ENCODE measurements at places on chromosomes 5 and 9.
A peak's percentile ranks its signal among the peaks of the same experiment; 100 is the strongest.

- DNase-seq, result peak; percentile 45
Measured at GRCh38 chr5:759111-759751, 25.3 kb downstream of the ZDHHC11B start.

GRCh38 chr9:107571148-107571547 lies 81.6 kb upstream of the KLF4 start:
- no peak for DNase-seq

DNA sequence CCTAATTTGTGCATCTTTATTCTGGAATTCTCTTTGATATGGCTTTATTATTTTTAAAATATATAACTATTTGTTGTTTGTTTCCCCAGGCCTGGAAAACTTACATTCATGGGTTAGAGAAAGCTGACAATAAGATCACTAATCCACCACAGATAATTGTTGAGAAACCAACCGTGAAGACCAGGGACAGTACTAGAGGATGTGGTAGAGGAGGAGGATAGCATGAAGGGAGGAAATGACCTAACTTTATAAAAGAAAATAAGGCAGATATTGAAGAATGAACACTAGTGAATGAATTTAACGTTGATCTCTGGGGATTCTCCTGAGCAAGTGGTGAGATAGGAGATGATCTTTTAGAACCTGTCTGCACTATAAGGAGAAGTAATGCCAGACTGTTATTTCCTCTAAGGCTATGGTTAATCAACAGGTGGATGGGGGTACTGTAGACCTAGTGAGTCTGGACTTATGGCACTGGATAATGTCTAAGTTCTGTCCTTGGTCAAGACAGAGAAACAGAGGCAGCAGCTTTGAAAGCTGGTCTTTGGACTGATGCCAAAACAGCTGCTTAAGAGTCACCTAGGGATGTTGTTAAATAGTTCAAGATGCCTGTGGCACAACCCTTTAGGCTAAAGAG lies 52.4 kb downstream of the NREP start:
- DNase-seq, result no peak

DNA sequence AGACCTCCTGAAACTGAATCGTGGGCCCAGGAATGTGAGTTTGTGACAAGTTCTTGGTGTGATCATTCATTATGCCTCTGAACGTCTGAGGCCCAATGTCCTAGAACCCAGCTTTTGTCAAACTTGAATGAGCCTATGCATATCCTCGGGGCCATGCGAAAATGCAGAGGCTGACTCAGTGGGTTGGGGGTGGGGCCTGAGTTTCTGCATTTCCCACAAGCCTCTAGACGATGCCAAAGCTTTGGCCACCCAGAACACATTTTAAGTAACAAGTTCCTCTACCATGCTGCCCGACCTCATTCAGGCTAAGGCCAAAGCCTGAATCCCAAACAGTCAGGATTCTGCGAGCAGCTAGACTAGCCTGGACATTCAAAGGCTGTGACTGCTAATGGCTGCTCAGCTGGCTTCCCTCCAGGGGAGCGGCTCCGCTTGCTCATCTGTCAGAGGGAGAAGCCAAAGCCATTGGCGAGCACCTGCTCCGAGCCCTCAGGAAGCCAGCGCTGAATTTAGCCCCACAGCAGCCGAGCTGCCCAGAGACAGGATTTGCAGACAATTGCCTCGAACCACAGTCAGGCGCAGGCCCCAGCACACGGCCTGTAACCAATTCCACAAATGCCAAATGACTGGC lies 177.5 kb downstream of the ZDHHC21 start:
- no peak for DNase-seq

GRCh38 chr5:143244990-143245389 lies 158.5 kb downstream of the NR3C1 start:
- DNase-seq, result no peak

DNA sequence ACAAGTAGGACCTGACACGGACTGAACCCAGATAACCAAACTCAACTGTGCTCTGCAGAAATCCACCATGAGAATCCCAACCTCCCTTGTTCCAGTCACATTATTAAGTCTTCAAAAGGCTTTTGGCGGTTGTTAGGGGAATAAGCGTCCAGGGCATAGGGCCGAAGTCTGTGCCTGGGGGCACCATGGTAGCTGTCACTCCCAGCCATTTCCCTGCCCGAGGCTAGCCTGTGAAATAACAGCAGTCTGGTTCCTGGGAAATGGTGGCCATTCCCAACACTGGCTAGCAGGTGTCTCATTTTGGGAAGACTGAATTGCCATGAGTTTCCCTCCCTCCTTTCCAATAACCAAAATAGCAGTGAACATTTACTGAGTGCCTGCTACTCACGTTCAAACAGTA lies 122.2 kb downstream of the CRB2 start:
- no peak for DNase-seq

- DNase-seq, result no peak
Measured at GRCh38 chr5:43627028-43627427, 24.0 kb downstream of the NNT start.

- no peak for DNase-seq
Measured at GRCh38 chr5:142605611-142606010, 80.3 kb downstream of the FGF1 start.

GRCh38 chr5:9544056-9544455 lies 1.8 kb downstream of the SEMA5A start:
- DNase-seq, result no peak

DNA sequence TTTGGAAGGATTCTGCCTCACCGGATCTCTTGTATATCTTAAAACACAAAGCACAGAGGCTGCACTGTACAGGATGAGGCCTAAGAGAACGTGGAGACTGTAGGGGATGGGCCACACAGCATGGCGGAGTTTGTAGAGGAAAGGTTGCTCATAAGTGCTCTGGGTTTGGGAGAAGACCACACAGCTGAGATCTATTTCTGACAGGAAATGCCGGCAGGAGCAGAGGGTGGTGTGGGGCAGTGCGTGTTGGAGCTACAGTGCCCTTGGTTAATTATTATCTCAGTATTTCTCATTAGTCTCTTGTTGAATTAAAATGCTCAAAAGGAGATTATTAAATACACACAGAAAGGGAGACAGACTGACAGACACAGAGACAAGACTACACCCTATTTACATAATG lies 9.6 kb downstream of the PALM2AKAP2 start:
- DNase-seq, result no peak

GRCh38 chr9:17171309-17172094 lies 36.7 kb downstream of the CNTLN start:
- no peak for DNase-seq

DNA sequence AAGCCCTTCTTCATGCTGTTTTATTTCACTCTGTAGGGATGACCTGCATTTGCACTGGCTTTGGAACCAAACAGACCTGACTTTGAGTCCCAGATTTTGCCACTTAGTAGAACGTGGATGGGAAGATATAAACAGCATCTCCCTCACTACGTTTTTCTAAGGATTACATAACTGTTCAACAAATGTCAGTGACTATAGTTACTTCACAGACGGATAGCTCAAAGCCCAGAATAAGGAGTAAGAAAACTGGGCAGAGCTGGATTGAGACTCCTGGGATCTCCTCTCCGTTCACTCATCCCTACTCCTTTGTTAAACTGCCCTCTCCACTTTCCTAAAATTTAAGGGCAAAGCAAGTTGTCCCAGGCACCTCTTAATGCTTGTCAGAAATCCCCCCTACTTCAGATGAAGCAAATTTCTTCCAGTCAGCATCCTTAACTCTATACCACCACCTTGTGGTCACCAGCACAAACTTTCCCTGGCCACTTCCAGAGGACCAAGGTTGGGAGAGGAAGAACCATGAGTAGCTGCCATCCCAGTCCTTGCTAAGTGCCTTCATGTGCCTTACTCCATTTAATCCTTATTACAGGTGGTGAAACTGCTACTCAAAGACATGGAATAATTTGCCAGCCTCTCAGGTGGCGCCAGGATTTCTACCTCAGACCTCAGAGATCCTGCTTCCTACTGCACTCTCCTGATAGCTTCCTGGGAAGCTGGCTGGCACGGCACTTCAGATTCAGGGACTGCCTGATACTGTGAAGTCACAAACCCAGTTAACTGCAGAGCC lies 38.4 kb downstream of the EGR1 start:
- no peak for DNase-seq

DNA sequence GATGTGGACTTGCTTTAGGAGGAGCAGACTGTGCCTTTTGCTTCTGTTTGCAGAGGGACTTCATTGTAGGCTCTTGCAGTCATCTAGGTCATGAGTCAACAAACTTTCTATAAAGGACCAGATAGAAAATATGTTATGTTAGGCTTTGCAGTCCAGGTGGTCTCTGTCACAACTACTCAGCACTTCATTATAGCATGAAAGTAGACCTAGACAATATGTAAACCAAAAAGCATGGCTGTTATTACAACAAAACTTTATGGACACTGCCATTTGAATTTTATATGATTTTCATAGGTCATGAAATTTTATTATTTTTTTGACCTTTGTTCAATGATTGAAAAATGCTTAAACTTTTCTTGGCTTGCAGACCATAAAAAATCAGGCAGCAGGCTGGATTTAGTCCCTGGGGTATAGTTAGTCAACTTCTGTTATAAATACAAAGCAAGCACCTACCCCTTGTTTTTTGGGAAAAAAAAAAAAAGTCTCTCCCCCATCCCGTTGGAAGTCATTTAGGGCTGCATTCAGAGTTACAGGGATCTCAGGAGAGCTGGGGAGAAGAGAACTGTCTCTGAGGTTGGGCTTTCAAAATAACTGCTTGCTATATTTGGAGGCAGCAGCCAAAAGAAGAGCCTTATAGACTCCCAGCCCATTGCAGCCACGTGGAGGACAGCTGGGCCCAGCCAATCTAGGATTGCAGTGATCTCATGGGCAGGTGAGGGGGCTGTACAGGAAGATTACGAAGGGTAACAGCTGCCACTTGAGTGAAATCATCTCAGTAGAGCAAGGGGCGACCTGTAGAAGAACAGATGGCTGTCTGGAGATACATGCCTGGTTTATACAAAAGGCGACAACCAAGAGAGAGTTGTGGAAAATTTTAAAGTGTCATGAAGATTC lies 136.6 kb upstream of the TNC start:
- DNase-seq, result no peak

- DNase-seq, result no peak
Measured at GRCh38 chr5:116492016-116492623, 82.5 kb downstream of the SEMA6A start.

- DNase-seq, result no peak
Measured at GRCh38 chr5:113487781-113488644, at the start of gene MCC. Gene MCC, minus strand, starts transcription at chr5:113488453.

GRCh38 chr9:126721564-126721981 lies 83.3 kb upstream of the ZBTB43 start:
- no peak for DNase-seq

DNA sequence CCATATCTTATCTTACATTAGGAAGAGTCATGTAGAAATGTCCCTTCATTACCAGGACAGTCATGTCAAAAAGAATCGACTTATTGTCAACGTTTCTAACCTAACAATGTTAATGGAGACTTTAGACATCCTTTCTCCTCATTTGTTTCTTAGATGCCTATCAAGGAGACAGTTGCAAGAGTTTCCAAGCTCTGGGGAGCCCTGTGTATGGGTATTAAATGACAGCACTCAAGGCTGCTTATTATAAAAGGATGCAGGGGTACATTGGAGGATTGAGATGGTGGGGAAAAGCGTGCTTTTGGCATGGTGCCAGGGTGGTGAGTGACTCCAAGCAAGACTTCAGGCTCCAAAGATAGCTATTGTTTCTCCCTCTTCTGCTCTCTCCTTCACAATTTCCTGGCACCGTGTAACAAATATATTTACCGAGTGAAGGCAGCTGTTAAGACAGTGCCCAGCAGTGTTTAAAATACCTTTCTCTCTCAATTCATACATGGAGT lies 461.3 kb upstream of the CLINT1 start:
- DNase-seq, result no peak

DNA sequence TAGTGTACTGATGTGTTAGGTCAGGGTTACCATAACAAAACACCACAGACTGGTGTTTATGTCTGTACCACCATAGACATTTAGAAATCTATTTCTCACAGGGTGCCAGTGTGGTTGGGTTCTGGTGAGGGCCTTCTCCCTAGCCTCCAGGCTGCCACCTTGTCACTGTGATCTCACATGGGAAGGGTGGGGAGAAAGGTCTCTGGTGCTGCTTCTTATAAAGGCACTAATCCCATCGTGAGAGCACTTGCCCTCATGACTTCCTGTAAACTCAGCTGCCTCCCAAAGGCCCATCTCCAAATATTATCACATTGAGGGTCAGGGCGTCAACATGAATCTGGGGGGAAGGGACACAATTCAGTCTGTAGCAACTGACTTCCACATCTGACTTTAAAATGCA lies 49.8 kb downstream of the PIK3R1 start:
- no peak for DNase-seq

DNA sequence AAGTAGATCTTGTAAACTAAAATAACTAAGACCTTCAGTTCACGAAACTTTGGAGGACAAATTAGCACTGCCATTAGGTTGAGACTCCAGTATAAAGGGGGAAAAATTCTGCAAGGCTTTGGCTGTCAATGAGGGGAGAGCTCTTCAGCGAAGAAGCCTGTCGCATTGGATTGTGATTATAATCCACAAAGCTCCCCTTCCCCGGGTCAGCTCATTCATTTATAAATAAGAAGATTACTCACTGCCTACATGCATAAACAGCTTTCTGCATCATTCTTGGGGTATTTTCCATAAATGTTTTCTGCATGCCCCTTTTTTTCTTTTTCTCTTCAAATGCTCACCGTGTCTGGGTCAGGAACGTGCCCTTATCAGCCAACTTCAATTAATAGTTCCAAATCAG lies 196.7 kb downstream of the EBF1 start:
- DNase-seq, result no peak

DNA sequence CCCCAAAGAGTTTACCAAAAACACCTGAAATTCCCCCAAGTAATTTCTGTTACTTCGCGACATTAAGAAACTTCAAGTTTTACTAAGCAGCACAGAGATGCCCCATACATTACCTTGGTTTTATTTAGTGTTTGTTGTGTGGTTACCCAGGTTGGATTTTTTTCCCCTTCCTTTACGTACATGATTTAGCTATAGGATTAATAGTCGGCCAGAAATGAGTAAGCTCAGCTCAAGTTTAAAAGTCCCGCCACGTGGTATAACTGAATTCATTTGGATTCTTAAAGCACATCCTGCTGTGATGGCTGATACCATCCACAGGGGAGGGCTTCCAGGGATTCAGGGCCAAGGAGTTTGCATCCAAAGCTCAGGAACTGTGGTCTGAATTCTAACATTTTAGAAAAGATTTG lies 75.9 kb downstream of the DAP start:
- DNase-seq, result no peak

GRCh38 chr5:109479260-109479860 lies 69.6 kb upstream of the PJA2 start:
- DNase-seq, result no peak

GRCh38 chr5:570446-570845 lies 41.7 kb upstream of the CEP72 start:
- DNase-seq, result no peak

DNA sequence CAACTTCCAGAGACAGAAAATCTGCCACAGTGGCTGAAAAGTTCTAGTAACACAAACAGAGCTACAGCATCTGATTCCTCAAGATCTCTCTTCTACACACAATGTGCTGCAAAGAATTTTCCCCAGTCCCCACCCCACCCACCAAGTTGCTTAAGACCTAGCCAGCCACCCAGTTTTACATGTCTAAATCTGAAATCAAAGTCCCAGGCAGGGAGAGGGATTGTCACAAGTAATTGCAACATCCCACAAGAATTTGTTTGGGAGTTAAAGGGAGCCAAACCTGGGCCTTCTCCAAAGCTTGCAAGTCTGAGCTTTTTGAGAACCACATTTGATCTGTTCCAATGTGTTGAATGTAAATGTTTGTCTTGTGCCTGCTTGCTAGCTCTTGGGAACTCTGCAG lies 15.5 kb downstream of the IGIP start:
- no peak for DNase-seq

Measured in activated T-helper 1 cell treated with Interleukin-2 at 50 U/mL for 16 hours (primary cell).